ENCODE measurements at places on chromosomes 2 and 18.

GRCh38 chr18:2536493-2536892 lies 34.8 kb downstream of the METTL4 start:
- DNase-seq, result no peak

- no peak for DNase-seq
These were observed 11.1 kb downstream of the CHRNA1 start for GRCh38 chr2:174753038-174753633.

DNA sequence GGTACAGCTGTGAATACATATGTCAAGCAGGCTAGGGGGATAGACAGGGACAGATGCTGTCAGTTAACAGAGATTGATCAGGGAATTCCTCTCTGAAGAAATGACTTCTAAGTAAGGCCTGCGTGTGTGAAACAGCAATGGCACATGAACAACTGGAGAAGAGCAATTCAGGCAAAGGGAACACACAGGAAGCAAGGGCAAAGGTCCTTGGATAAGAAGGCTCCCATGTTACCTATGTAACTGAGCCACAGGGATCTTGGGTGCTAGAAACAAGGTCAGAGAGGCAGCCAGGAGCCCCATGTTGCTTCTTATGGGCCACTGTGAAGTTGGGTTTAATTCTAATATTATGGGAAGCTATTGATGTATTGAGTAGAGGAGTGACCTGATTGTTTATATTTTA lies 373.7 kb upstream of the ACVR2A start:
- no peak for DNase-seq

DNA sequence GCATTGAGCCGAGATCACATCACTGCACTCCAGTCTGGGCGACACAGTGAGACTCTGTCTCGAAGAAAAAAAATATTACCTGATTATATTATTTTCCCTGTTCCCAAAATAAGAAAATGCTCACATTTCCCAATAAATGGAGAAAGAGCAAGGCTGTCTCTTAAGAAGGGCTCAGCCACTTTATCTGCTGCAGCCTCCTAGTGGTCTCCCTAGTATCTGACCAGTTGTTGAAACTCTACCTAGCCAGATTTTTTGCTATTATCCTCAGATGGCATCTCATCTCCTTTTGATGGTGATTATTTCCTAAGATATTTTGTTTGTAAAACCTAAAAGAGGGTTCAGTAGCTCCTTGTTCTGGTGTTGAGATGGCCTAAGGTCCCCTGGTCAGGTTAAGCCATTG lies 114.3 kb downstream of the TPGS2 start:
- DNase-seq, result no peak

DNA sequence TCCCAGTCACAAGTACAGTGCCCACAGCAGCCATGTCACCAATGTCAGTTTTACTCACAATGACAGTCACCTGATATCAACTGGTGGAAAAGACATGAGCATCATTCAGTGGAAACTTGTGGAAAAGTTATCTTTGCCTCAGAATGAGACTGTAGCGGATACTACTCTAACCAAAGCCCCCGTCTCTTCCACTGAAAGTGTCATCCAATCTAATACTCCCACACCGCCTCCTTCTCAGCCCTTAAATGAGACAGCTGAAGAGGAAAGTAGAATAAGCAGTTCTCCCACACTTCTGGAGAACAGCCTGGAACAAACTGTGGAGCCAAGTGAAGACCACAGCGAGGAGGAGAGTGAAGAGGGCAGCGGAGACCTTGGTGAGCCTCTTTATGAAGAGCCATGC lies 31.3 kb downstream of the COX7A2L start:
- no peak for DNase-seq

DNA sequence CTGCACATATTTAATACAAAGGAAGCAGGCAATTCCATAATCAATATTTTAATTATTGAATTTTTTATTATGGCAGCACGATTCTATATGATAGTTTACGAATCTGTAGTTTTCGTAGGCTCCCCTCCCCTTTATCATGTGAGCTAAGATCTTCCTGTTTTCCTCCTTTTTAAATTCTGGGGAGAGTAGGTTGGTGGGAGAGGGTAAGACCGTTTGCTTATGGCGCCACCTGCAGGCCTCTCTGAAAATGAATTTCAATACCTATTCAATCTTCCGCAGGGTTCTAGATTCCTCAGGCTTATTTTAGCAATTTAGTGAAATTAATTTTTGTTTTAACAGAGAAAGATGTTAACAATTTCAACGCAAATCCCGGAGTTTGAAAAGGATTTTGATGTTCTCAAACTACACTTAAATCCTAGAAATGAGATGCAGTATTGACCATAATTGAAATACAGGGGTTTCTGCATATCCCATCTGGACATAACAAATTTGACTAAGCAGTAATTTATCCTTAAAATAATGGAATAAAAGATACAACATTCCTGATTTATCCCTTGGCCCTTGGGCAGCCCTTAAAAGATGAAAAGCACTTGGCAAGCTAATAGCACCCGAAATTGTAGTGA lies 12.8 kb upstream of the GBX2 start:
- peak; percentile 37 for DNase-seq

- no peak for DNase-seq
These were observed 8.2 kb downstream of the GDF7 start for GRCh38 chr2:20674974-20675679.

DNA sequence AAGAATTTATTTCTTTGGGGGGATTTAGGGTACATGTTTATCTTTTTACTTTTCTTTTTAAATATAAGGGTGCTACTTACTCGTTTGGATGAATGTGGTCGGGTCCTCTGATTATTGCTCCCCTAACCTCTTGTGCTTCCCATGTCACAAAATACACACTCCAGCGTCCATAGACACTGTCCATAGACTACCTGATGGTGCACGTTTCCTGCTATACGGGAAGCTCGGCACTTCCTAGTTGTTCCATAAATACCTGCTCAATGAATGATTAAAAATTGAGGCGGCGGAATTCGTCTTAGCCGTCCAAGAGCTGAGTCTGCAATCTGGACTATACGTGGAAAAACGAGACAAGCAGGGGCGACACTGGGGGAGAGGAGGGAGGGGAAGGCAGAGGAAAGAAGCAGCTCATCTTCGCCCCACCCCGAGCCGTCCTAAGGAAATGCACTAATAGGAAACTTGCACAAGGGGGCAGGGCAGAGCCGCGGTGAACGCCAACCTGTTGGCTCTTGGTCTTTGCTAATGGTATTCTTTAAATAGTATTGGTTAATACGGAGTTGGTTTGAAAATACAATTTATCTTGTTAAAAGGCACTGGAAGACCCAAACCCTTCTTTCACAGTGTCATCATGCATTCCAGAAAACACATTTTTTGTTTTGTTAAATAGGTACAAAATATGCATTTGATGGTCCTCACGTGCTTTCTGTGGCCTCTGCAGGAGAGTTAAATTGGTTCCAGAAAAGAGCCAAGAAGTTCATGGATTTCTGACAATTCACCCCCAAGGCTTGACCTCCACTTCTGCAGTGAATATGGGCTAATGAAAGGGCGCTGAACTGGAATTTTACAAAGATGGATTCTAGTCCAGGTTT lies 73.0 kb upstream of the KCTD1 start:
- no peak for DNase-seq

- peak; percentile 9 for DNase-seq
These were observed 29.6 kb downstream of the MCEE start for GRCh38 chr2:71100195-71100964.

- no peak for DNase-seq
These were observed 27.1 kb downstream of the NCK2 start for GRCh38 chr2:105771836-105772235.

GRCh38 chr2:42312106-42312505 lies 48.9 kb downstream of the COX7A2L start:
- no peak for DNase-seq
